HFFc6 (cell line): ENCODE measurements at places on chromosomes 5 and 9. TPM values are rescaled to one million over a fixed set of nuclear protein-coding genes. Genes with fewer than 3 reads are reported as not detected.

The PALM2AKAP2 gene
- 19.2 to 35.1 TPM (median 34.5 TPM) in 3 replicates for total RNA-seq

The OR13J1 gene
- total RNA-seq = not detected in 3 replicates

The NR2F1-AS1 gene
- total RNA-seq = 22.1 and 22.9 TPM in 2 replicates

The WNT8A gene
- not detected in 2 replicates for total RNA-seq

The OSMR gene
- total RNA-seq = 26.9 and 30.2 TPM in 2 replicates

The PCDHGA1 gene
- 0.91 to 1.5 TPM (median 1.4 TPM) in 3 replicates for total RNA-seq

The URM1 gene
- total RNA-seq = 63.8 to 77.6 TPM (median 71.6 TPM) in 3 replicates

DNA sequence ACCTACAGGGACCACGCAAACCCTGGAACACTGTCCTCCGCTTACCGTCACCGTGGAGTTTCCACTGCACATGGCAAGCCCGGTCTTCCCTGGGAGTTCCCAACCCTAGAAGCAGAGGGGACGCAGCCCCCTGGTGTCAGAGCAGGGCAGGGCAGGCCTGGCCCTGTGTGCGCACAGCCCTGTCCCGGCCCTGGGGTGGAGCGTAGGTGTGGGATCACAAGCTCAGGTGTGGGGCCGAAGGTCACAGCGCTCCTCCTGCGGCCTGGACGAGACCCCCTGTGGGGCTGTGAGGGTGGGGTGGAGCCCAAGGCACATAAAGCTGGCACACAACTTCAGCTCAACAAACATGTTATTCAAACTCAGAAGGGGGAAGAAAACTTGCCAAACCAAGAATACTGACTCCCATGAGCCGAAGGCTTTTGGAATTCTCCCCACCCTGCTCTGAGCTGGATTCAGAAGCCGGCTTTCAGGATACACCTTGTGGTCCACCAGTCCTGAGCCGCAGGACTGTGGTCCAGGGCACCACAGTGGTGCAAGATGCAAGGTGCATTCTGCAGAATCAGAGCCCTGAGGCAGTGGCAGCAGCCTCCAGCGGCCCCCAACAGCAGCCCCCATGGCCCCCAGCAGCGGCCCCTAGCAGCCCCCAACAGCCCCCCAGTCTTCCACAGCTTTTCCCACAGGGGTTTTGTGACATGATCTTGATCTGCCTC is 11.8 kb upstream of the EXOC3 start:
- no peak for DNase-seq

DNA sequence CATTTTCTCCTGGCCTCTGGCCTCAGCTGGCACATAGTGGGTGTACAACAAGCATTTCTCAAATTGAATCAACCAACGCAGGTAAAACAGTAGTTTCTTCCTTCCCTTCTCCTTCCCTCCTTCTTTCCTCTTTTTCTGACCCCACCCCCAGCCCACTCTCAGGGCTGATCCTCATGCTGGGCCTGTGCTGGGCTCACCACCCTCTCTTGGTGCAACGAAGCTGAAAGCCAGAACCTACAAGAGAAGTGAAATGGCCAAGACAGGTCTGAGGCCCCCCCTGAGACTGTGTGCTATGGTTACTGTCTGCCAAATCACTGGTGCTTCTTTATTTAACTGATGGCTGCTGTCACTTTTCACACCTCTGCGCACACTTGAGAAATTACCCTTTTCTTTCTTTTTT is 53.0 kb upstream of the BOD1 start:
- DNase-seq = no peak

GRCh38 chr9:15268782-15269181 is 38.2 kb downstream of the TTC39B start:
- DNase-seq = no peak

DNA sequence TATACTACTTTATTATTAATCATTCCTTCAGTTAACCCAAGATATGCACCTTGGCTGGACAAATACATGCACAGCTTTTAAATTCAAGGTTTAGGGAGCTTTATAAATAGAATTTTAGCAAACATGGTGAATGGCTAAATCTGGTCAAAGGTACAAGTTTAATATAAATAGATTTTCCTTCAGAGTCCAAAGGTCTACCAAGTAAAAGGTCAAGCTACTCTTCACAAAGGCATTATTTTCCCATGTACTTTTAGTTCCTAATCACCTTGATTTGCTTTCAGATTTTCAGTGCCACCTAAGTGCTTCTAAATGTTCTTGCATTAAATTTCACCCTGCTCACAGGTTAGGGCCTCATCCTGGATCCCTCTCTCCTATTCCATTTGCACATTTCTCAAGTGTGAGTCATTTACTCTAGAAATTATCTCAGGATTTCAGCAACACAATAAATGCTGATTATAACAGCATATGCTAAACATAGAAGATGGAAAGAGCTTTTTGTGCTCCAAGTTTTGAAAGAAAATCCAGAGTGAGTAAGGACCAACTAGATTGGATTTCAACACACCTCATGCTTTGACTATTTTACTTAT is 459.4 kb upstream of the ITGA1 start:
- no peak for DNase-seq

GRCh38 chr9:127962278-127962677 is 18.5 kb downstream of the EEIG1 start:
- no peak for DNase-seq

GRCh38 chr9:137462396-137462985 is 3.4 kb upstream of the NSMF start:
- no peak for DNase-seq

GRCh38 chr5:32960340-32961058 is 249.4 kb downstream of the NPR3 start:
- no peak for DNase-seq

- no peak for DNase-seq
These were observed 23.0 kb downstream of the FNIP1 start for GRCh38 chr5:131773805-131774204.

GRCh38 chr5:160064995-160065614 is 54.1 kb downstream of the PWWP2A start:
- DNase-seq = no peak

GRCh38 chr5:31640573-31640972 is 1.6 kb downstream of the PDZD2 start:
- no peak for DNase-seq

DNA sequence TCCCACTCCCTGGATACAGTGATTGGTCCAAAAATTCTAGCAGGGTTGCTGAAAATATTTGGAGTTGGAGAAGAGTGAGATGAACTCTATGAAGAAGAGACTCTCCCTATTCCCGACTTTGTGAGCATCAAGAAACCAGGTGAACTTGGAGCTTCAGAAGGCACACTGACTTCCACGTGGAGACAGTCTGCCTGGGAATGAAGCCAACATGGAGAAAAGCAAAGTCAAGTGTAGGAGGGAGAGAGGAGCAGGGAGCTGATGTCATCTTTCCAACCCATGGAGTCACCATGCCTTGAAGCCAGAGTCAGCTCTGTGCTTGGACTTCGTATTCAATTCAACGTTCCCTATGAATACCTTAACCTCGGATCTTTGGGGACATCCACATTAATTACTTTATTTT is 125.1 kb downstream of the NPR3 start:
- no peak for DNase-seq

DNA sequence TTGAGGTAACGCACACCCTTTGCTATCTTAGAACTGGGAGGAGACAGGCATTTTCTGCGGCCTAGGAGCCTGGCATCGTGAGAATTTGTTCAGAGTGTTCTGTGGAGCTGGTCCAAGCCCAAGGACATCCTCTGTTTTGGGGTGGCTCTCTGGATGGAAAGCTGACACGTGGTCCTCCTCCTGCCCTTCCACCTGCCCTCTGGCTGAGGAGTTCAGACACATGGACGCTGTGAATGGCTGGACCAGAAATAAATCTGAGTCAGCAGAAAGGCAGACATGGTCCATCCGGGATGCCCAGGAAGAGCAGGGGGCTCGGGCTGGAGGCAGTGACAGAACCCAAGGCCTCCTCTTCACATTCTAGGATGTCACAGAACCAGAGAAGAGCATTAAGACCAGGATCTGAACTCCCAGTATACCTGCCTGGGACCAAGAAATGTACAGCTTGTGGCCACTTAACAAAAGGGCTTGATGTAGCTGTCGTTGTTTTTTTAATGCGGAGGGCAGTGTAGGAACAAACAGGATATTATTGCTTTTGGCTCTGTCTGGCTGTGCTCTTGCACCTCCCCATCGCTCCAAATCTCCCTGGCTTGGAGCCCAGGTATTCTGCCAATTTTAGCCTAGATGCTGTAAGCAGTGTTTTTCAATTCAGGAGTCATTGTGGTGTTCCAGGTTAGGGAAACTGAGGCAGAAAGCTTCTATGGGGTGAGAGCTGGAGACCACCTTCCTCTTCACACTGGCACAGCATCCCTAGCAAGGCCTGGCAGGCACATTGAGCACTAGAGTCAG is 2.4 kb downstream of the CKMT2 start:
- no peak for DNase-seq

DNA sequence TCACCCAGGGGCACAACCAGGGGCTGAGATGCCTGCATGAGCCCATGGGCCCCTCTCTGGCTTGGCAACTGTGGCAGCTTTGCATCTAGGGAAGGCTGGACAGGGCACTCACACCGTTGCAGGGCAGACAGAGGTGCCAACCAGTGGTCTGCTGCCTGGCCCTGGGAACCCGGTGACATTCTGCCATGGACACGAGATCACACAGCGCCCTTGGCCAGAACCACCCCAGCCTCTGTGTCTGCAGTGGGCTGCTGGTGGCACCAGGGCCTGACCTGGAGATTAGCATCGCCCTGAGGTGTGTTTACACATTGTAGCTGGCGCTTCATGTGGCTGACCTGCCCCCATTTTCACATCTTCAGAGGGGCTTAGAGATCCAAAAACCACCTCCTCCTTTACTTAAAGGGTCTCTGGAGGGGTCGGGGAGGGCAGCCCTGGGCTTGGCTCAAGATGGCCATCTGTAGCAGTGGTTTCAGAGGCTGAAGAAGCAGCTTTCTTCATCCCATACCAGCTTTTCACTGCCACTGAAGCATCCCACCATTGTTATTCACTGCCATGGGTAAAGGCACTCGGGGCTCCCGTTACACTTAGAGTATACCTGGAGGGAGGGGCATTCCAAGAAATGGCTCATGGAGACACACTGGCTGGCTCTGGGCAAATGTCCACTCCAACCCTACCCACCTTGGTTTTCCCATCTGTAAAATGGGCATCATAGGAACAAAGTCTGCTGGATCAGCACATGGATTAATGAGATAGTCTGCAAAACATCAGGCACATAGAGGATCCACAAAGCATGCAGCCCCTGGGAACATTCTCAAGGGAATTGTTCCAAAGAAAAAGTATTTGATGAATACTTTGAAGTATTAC is 11.4 kb downstream of the DCANP1 start:
- no peak for DNase-seq

GRCh38 chr9:69760278-69760610 is 433 bp upstream of the PTAR1 start:
- DNase-seq = no peak

GRCh38 chr5:114360357-114360756 is 1.5 kb upstream of the KCNN2 start:
- no peak for DNase-seq

- DNase-seq = no peak
These were observed 635 bp downstream of the IFT74 start for GRCh38 chr9:26956860-26957233.

GRCh38 chr5:25107853-25108252 is 463.1 kb upstream of the CDH10 start:
- DNase-seq = no peak

GRCh38 chr5:108720391-108720790 is 27.3 kb upstream of the FER start:
- DNase-seq = no peak

DNA sequence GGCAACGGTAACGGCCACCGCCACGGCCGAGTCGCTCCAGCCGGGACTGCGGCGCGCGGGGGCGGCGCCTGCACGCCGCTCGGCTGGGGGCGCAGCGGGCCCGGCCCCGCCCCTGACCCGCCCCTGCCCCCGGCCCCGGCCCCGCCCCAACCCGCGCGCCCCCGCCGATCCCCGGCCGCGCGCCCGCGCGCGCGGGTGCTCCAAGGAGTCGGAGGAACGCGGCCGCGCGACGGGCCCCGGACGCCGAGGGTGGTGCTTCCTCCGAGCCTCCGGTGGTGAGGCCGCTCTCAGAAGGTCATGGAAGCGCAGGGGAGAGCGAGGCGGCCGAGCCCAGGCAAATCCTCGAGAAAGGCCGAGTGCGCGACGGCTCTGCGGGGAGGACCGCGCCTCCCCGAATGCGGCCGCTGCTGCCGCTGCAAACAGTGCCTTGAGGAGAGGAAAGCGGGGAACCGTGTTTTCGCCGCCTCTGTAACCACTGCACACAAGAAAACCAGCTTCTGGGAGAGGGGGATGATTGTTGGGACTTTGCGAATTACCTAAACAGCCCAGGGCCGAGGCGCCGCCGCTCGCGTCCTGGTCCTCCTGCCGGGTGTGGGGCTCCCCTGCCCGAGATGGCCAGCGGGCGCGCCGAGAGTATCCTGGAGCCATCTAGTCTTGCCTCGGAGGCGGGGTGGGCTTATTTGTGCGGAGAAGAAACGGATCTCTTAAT is at the start of gene LIFR:
Gene LIFR, minus strand, starts transcription at position 48 of the 709 bp plus-strand sequence. CDS start 25,999 bp downstream, outside the sequence.
- peak; percentile 62 for DNase-seq

DNA sequence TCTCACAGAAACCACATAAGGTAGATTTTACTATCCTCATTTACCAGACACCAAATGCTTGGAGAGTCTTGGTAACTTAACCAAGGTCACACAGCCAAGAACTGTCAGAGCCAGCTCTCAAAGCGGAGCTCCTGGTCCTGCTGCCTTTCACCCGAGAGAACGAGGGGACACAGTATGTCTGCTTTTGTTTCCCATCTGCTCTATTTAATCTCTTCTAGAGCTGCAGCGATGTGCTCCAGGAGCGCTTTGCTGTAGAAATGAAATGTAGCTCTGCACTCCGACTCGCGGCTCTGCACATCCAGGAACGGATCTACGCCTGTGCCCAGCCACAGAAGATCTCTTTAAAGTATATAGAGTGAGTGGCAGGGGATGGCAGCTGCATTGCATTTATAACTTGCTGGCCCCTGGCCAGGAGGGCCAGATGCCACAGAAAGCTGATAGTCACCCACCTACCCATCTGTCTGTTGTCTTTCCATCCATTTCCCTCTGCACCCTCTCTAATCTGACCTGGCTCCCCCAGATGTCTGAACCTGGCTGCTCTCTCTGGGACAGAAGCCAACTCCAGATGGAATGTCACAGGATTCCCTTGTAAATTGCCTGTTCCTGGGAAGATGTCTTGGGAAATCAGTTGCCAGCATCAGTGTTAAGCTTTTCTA is 21.4 kb upstream of the TRMT10B start:
- no peak for DNase-seq

- no peak for DNase-seq
These were observed 155.6 kb downstream of the TRIM32 start for GRCh38 chr9:116842658-116843057.
